AG04449 (cell line): ENCODE measurements at places on chromosomes 6 and 20.

DNA sequence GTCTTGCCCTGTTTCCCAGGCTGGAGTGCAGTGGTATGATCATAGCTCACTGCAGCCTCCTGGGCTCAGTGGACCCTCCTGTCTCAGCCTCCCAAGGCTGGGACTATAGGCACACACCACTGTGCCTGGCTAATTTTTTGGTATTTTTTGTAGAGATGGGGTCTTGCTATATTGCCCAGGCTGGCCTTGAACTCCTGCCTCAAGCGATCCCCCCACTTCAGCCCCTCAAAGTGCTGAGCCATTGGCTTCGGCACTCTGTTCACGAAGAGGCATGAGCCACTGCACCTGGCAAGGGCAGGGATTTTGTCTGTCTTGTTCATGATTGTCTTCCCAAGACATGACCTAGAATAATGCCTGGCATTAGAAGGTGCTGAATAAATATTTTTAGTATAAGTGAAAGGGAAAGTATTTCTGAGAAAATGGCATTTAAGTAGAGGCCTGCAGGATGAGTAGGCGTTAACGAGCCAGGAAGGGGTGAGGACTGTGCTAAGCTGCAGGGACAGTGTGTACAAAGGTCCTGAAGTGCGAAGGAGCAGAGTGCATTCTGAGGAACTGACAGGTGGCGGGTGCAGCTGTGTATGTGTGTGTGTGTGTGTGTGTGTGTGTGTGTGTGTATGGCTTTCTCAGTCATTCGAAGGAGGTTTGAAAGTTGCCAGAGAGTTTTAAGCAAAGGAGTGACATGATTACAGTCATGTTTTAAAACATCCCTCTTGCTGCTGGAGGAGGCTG lies 43.0 kb downstream of the VEGFA start:
- no peak for DNase-seq

GRCh38 chr6:74170118-74170517 lies 474.1 kb downstream of the CD109 start:
- peak; percentile 79 for DNase-seq

GRCh38 chr6:3316331-3316730 lies 57.6 kb downstream of the PSMG4 start:
- no peak for DNase-seq

DNA sequence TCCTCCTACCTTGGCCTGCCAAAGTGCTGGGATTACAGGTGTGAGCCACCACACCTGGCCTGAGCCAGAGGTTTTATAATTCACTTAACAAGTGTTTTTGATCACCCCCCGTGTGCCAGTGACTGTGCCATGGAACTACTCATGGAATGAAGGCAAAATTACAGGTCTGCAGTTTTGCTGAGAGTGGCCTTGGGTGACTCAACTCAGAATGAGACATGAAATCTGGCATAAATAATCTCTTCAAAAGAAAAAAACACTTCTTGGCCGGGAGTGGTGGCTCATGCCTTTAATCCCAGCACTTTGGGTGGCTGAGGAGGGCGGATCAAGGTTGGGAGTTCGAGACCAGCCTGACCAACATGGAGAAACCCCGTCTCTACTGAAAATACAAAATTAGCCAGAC lies 166.9 kb upstream of the SALL4 start:
- no peak for DNase-seq

- no peak for DNase-seq
These were observed 882 bp upstream of the FAM184A start for GRCh38 chr6:119079283-119079809.

GRCh38 chr20:21109144-21109543 lies 3.0 kb upstream of the LINC00237 start:
- DNase-seq, result no peak

- DNase-seq, result no peak
These were observed 99.5 kb downstream of the CD164 start for GRCh38 chr6:109282756-109283155.

DNA sequence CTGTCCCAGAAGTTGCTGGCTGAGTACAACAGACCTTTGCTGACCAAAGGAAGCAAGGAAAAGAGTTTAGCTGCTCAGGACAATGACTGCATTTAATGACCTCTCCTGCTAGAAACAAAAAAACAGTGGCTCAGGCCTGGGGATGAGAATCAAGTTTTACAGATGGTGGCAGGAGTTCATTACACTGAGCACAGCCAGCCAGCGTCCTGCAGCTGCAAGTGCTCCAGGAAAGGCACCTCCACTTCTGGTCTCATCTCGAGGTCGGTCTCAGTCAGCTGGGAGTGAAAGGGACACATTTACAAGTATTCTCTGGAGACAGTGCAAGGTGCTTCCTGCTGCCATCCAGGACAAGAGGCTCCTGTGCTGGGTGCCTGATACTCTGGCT lies 362.7 kb downstream of the THBS2 start:
- no peak for DNase-seq

- DNase-seq, result no peak
These were observed 9.8 kb downstream of the MMUT start for GRCh38 chr6:49453221-49453620.
